ENCODE measurements at places on chromosomes 12 and 14. TPM values are rescaled to one million over a fixed set of nuclear protein-coding genes. Genes with fewer than 3 reads are reported as not detected.

HOXC5 gene
- total RNA-seq: not detected

PRICKLE1 gene
- total RNA-seq: 5.1 TPM

PTGER2 gene
- 0.54 TPM for total RNA-seq

RAN gene
- total RNA-seq: 579 TPM

BCL11B gene
- not detected for total RNA-seq

RD3L gene
- not detected for total RNA-seq

- no peak for DNase-seq
Measured at GRCh38 chr14:61297581-61297980, 16.4 kb upstream of the TMEM30B start.

- DNase-seq: no peak
Measured at GRCh38 chr12:102918840-102919239, 1.8 kb upstream of the PAH start.

GRCh38 chr14:73757876-73758391 is 43.8 kb upstream of the PNMA1 start:
- DNase-seq: peak; percentile 58

GRCh38 chr14:54808326-54809161 is 94.1 kb downstream of the GCH1 start:
- DNase-seq: no peak

DNA sequence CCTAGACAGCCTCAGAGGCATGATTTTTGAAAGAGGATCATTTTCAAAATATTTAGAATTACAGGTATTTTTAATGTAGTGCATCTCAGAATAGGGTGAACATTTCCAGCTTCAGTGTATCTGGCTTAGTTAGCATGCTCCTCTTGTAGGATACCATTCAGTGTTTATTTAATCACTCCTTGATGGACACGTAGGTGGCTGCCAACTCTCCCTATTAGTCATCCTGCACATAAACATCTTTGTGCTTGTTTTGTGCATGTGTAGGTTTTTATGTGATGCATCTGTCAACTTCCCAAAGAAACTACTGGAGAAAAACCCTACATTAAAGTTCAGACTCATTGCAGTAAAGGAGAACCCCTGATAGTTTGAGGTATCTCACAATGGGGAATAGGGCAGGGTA is 52.5 kb upstream of the RBM19 start:
- peak; percentile 52 for DNase-seq

DNA sequence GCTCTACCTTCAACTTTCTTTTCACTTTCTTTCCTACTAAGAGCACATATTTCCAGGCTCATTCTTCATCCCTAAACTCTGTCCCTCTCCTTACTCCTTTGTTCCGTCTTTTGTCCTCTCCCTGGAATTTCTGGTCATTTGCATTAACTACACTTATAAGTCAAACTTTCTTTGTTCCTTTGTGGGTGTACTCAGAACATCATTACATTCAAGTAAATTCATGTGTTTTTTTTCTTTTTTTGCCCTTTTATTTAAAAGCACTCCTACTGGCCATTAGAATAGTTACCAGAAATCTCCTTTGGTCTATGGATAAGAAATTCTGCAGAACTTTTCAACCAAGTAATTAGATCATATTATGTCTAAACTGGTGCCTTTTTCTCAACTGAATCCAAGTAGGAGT is 802.6 kb downstream of the DIO2 start:
- DNase-seq: no peak

GRCh38 chr12:2501464-2502191 is 293.1 kb upstream of the FKBP4 start:
- no peak for DNase-seq

- no peak for DNase-seq
Measured at GRCh38 chr14:97315790-97316189, 518.6 kb downstream of the VRK1 start.

DNA sequence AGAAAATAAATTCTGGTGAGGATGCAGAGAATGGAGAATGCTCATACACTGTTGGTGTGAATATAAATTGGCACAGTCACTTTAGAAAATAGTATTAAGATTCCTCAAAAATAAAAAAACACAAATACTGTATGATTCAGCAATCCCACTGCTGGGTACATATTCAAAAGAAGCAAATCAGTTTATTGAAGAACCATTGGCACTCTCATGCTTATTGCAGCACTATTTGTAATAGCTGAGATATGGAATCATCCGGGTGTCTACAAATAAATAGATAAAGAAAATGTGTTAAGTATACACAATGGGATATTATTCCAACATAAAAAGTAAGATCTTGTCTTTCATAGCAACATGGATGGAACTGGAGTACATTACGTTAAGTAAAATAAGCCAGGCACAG is 579.4 kb upstream of the SEL1L start:
- DNase-seq: no peak

DNA sequence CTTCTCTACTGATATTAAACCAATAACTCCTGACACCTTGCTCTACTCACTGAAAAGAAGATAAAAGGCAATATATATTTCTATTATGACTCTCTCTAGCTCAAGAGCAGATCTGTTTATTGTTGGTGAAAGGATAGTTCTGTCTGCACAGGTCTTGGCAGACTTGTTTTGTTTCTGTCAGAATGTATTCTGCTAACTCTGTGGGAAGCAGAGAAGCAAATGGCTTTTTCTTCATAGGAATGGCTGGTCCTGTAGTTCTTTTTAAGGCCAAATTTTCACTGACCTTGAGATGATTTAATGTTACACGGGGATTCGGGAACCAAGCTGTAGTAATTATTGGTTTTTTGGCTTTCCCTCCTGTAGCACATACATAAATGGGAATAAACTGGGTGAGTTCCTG is 512.1 kb downstream of the DIO2 start:
- no peak for DNase-seq

GRCh38 chr14:104030958-104031357 is 54.5 kb upstream of the ASPG start:
- no peak for DNase-seq

DNA sequence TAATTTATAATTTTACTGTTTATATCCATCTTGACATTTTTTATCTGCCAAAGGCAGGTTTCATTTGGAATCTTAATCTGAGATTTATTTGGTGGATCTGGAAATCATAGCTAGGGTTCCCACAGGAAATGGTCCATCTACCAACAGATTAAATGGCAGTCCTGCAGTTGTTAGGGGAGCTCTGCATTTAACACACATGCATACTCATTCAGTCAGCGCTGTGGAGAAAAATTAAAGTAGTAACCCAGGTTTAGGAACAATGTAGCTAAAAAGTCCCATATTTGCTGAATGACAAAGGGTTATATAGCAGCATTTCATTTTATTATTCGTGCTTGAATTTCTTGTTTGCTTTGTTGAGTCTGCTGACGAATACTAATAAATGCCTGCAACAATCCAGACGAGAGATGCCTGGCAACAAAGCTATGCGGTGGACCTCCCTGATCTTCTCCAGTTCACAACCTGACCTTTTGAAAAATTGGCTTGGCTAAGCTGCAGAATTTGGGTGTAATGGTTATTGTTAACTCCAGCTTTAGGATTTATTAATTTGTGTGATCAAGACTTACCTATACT is 59.8 kb downstream of the MIPOL1 start:
- DNase-seq: no peak

DNA sequence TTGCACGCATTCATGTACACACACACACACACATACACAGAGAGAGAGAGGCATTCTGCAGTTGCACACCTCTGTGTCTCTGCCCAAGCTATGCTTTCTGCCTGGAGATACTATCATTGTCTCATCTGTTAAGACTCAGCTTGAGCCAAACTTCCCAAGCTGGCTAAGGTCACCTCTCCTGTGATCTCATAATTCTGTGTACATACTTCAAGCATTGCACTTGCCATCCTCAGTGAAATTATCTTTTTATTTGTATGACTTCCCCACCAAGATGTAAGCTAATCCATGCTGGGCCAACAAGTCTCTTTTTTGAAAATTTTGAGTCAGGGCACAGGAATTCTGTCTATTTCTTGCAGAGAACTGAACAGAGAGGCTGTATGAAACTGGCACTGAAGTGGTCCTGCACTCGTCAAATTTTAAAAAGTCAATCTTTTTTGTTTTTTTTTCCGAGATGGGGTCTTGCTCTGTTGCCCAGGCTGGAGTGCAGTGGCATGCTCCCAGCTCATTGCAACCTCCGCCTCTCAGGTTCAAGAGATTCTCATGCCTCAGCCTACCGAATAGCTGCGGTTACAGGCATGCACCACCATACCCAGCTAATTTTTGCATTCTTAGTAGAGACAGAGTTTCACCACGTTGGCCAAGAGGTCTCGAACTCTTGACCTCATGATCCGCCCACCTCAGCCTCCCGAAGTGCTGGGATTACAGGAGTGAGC is 44.3 kb downstream of the TMTC1 start:
- peak; percentile 35 for DNase-seq

- DNase-seq: peak; percentile 9
Measured at GRCh38 chr12:80709811-80710726, 2.6 kb downstream of the MYF6 start.

GRCh38 chr12:52284562-52285171 is 6.7 kb downstream of the KRT81 start:
- peak; percentile 43 for DNase-seq

- no peak for DNase-seq
Measured at GRCh38 chr14:61668282-61668681, 27.0 kb upstream of the HIF1A start.

Data from M059J (cell line).